ENCODE measurements at places on chromosomes 6 and 20.

DNA sequence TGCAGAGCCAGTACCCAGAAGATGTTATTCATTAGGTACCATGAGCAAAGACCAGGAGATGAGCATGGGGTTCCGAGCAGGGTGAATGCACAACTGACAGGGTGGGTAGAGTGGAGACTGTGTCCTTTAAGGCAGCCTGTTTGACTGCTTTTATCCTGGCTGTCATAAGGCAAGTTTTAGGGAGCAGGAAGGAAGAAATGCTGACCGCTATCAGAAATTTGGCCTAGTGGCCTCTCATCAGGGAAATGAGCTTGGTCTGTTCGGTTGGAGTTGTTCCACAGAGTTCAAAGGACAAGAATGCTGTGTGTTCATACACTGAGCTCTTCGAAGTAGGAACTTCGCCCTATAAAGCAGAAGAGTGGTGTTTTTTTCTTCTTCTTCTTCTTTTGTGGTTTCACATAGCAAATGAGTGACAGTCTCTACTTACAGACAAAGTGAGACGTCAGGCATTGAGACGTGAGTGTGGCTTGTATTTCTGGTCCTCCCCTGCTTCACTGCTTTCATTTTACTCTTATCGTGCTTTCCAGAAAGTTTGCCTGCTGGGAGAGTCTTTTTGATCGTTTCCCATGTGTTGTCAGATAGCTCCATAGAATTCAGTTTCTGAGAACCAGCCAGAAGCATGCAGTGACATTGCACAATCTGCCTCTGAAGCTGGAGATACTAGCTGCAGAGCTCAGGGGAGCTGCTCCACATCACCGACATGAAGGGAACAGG, at the start of gene CASS4:
CASS4 (plus strand) TSS at position 502 of the 714 bp plus-strand sequence; CDS start at position 701, 199 bp downstream.
- H3K36me3 ChIP-seq = peaks cover 17% of the 10 kb centered on the region
- no peak for DNase-seq
- no peaks in the 10 kb centered on the region for H3K27me3 ChIP-seq
- H3K4me1 ChIP-seq = peaks cover 8% of the 10 kb centered on the region
- no peak within 1 kb of the TSS for H3K4me3 ChIP-seq
- peak within 1 kb of the TSS; percentile 6 for H3K27ac ChIP-seq

- no peak for DNase-seq
- H3K36me3 ChIP-seq = no peaks in the 10 kb centered on the region
- no peak overlapping the region for H3K4me3 ChIP-seq
Observed at GRCh38 chr6:115214283-115214682, 846.4 kb downstream of the FRK start.

- H3K4me1 ChIP-seq = peaks cover 9% of the 10 kb centered on the region
- H3K4me3 ChIP-seq = no peak overlapping the region
Observed at GRCh38 chr6:55827818-55828522, 47.4 kb downstream of the BMP5 start.

- H3K27ac ChIP-seq = no peak overlapping the region
- H3K36me3 ChIP-seq = no peaks in the 10 kb centered on the region
- no peaks in the 10 kb centered on the region for H3K27me3 ChIP-seq
- DNase-seq = peak; percentile 42
- H3K4me1 ChIP-seq = no peaks in the 10 kb centered on the region
- H3K4me3 ChIP-seq = no peak overlapping the region
Observed at GRCh38 chr6:24332317-24332716, 25.5 kb downstream of the DCDC2 start.

- H3K4me1 ChIP-seq = peaks cover 13% of the 10 kb centered on the region
- no peak for DNase-seq
- no peaks in the 10 kb centered on the region for H3K36me3 ChIP-seq
Observed at GRCh38 chr6:3500262-3501014, 43.6 kb upstream of the SLC22A23 start.

DNA sequence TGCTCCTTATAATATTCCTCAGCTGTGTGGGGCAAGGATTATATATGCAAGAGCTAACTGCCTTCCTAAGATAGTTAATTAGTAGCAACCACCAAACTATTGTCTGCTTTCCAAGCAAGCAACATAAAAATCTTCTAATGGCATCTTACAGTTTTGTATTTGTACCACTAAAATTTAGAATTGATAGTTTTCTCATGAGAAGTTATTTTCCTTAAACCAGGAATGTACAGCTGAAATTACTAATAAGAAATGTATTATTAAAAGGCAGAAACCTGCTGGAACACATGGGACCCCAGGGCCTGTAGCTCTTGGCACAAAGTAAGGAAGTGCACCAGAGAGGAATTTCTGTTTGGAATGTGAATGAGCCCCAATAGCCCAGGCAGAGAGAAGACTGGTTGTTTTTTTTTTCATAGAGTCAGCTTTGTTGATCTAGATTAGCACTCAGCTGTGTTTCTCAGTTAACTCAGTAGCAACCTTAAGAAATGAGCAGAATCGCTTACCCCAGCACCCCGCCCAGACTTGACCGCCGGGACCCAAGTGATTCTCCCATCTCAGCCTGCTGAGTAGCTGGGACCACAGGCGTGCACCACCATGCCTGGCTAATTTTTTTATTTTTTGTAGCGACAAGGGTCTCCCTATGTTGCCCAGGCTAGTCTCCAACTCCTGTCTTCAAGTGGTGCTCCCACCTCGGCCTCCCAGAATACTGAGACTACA, 2.6 kb downstream of the MGME1 start:
- peak; percentile 89 for DNase-seq
- peak overlapping the region; percentile 84 for H3K4me3 ChIP-seq
- peaks cover 33% of the 10 kb centered on the region for H3K4me1 ChIP-seq
- peaks cover 4% of the 10 kb centered on the region for H3K36me3 ChIP-seq
- peak overlapping the region; percentile 99 for H3K27ac ChIP-seq
- H3K27me3 ChIP-seq = no peaks in the 10 kb centered on the region

DNA sequence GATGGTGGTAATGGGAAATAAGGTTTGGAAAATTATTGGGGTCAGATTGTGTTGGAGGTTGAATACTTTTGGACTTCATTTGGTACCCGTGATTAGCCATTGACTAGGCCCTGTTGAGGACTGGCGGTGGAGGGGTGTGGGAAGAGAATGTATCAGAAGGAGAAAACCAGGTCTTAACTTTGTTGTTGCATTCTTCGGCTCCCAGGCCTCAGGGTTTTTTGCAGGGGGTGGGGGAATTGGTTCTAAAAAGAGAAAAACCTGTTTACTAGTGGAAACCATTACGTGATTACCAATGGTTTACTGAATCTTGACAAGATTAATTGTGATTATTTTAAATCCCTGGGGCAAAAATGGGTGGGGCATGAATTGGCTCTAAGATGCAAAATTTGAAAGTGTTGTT, 85.1 kb downstream of the PHF20 start:
- no peak for DNase-seq
- no peak overlapping the region for H3K27ac ChIP-seq
- no peaks in the 10 kb centered on the region for H3K27me3 ChIP-seq
- H3K36me3 ChIP-seq = peaks cover 15% of the 10 kb centered on the region
- peaks cover 9% of the 10 kb centered on the region for H3K4me1 ChIP-seq

- H3K36me3 ChIP-seq = no peaks in the 10 kb centered on the region
- no peak overlapping the region for H3K27ac ChIP-seq
- peaks cover 3% of the 10 kb centered on the region for H3K4me1 ChIP-seq
Observed at GRCh38 chr6:116485559-116486184, 24.5 kb downstream of the CALHM6 start.

DNA sequence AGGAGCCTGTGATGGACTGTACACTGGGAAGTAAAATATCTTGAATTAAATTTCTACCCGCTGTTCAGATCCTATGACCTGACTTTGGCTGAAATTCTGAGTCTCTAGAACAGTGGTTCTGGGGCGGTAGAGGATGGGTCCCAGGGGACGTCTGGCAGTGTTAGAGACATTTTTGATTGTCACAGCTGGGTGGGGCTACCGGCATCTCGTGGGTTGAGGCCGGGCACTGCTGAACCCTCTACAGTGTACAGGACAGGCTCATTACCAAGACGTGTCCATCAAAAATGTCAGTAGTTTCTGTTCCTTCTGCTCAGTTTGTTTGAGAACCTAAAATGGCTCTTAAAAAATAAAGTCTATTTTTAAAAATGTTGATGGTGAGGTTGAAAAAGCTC, 11.5 kb upstream of the RPS6KA2 start:
- H3K27ac ChIP-seq = no peak overlapping the region
- no peak for DNase-seq
- no peaks in the 10 kb centered on the region for H3K4me1 ChIP-seq
- H3K36me3 ChIP-seq = no peaks in the 10 kb centered on the region
- no peak overlapping the region for H3K4me3 ChIP-seq
- H3K27me3 ChIP-seq = peaks cover 9% of the 10 kb centered on the region

GRCh38 chr6:40075056-40075590, 140.9 kb upstream of the MOCS1 start:
- DNase-seq = no peak
- no peaks in the 10 kb centered on the region for H3K4me1 ChIP-seq
- no peaks in the 10 kb centered on the region for H3K27me3 ChIP-seq

DNA sequence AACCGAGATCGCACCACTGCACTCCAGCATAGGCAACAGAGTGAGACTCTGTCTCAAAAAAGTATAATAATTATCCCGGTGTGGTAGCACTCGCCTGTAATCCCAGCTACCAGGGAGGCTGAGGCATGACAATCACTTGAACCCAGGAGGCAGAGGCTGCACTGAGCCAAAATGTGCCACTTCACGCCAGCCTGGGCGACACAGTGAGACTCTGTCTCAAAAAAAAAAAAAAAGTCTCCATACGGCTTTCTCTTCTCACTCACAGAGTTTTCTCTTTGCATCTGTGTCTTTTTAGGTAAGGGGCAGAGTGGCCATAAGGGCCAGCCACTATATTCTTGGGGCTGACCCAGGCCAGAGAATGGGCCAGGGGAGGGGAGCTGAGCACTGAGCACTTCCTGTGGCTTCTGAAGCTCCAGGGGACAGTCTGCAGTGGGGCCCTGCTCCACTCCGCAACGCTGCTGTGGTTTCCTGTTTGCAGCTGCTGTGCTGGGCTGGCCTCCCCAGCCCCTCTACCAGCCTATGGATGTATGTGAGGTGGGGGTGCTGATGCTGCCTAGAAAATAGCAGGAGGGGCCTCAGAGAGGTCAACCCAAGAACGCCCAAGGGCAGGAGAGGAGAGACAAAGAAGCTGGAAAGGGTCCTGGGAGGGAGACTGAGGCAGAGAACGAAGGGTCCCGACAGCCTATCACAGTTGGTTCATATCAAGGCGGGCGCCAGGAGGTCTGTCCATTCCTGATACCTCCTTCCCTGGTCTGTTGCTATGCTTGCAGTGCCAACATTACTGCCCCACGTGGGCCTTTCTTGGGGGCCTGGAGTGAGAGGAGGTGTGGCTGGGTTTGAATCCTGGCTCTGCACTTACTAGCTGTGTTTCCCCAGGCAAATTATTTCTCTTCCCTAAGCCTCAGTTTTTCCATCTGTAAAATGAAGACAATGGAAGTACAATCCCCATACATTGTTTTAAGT, 16.0 kb downstream of the SLA2 start:
- no peaks in the 10 kb centered on the region for H3K4me1 ChIP-seq
- H3K27ac ChIP-seq = no peak overlapping the region
- H3K27me3 ChIP-seq = no peaks in the 10 kb centered on the region
- H3K36me3 ChIP-seq = no peaks in the 10 kb centered on the region

- no peaks in the 10 kb centered on the region for H3K36me3 ChIP-seq
- H3K4me3 ChIP-seq = no peak overlapping the region
- peak overlapping the region; percentile 88 for H3K27ac ChIP-seq
- no peaks in the 10 kb centered on the region for H3K27me3 ChIP-seq
- peaks cover 60% of the 10 kb centered on the region for H3K4me1 ChIP-seq
- no peak for DNase-seq
Observed at GRCh38 chr6:131981624-131981978, 30.4 kb upstream of the CCN2 start.

- H3K27me3 ChIP-seq = peaks cover 9% of the 10 kb centered on the region
- no peak overlapping the region for H3K27ac ChIP-seq
- DNase-seq = no peak
Observed at GRCh38 chr6:6806844-6807518, 218.5 kb downstream of the LY86 start.
